DMS79 treated with DMSO at 0.1 percent for 48 hours (cell line): ENCODE measurements at places on chromosomes 11 and 22.

- DNase-seq: no peak
These were observed 3.7 kb downstream of the MPZL2 start for GRCh38 chr11:118260353-118260752.

DNA sequence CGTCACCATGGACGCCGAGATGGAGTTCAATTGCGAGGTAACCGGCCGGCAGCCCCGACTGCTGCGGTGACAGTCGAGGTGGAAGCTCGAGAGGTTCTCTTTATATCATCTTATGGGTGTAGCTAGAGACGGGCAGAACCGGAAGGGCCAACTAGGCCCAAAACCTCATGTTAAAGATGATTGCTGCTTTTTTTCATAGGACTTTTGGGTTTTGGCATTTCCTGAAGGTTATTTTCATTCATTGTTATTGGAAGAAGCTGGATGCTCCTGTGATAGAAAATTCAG is 585 bp downstream of the NF2 start:
- DNase-seq: peak; percentile 1

DNA sequence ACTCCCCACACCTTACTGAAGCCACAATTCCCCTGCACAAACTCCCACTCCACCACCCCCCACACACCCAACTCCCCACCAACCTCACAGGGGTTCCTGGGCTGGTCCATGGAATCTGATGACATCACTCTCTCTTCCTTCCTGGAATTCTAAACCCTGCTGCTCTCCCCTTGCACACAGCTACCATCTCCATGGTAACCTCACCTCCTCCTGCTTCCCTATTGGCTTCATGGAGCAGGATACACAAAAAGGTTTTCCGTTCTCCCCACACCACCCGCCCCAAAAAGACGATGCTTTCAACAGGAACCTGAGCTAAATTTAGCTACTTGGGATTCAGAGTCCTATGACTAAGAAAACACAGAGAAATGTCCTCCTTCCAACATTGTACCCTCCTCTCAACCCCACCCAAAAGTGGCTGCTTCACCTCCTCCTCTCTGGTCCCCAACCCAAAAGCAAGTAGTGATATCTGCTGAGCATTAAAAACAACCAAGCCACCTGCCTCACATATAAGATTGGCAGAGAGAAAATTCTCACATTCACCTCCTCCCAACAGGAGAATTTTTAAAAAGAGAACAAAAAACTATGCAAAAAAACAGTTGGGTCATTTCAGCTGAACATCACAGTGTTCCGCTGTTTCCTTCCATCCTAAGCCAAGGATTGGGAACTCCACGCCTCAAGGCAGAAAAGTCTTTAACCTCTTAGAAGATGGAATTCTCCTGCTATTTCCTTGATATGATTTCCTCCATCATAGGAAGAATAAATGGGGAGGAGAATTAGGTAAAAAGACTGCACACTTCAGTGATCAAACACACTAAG is 66.9 kb downstream of the RBFOX2 start:
- DNase-seq: no peak

DNA sequence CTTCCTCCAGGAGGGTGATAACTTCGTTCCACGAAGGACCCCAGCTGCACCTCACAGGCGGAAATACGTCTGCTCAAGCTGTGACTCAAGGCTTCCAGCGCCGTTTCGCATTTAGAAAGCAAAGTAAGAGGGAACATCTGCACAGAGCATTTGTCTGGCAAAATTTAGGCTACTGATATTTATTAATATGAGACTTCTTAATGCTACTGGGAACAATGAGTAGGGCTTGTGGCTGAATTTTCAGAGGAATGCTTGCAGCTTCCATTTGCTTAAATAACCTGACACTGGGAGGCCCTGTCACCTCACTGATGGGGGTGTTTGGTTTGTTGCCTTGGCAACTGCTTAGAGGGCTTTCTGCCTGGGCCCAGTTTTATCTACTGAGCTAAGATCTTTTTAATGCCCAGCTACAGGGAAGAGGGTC is 14.7 kb upstream of the ST14 start:
- DNase-seq: peak; percentile 33

- DNase-seq: peak; percentile 92
These were observed 222.2 kb downstream of the C11orf87 start for GRCh38 chr11:109644152-109644551.

DNA sequence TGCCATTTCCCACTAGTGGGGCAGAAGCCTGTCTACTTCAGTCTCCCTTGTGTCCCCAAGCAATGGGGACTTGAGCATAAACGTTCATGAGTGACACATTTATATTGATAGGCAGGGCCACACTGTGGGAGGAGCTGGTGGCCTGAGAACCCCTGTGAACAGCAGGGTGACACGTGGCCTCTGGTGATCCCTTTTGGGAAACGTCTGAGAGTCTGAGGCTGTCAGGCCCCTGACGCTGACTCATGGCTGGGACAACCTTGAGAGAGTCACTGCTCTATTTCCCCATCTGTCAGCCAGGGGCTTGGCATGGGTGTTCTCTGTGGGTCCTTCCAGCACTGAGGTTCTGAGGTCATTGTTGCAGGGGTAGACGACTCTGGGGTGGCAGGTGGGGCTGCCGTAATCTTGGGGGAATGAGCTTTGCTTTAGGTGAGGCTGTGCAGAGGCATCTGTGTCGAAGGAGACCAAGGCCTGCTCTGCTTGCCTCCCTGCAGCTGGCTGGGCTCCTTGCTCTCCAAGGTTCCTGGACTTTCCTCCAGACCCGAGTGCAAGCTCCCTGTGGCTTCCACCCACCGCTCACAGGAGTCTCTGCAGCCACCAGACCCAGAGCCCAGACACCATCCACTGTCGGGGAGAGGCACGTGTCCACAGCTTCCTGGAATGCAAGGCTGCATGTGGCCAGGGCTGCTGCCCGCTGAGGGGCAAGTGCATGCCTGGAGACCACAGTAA is 54.7 kb downstream of the SMIM38 start:
- no peak for DNase-seq

- DNase-seq: no peak
These were observed 3.3 kb downstream of the P2RX6 start for GRCh38 chr22:21018314-21018713.

DNA sequence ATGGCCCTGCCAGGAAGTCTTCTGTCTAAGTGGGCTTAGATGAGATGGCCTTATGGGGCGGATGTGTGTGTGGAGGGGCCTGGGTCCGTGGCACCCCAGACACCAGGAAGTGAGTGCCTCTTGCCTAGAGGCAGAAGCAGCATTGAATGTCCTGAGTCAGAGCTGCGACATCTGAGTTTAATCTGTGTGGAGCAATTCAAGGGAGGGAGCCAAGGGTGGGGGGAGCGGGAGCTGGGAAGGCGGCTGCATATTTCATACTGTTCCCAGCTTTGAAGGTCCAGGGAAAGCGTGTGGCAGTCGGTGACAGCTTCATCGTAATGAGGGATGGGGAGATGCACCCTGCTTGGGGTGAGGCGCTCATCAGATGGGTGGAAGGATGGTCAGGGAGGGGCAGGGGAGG is 73.5 kb upstream of the THY1 start:
- DNase-seq: no peak

GRCh38 chr11:76796511-76797198 is 13.5 kb downstream of the TSKU start:
- no peak for DNase-seq

GRCh38 chr22:29154364-29155048 is 51.2 kb upstream of the EMID1 start:
- peak; percentile 28 for DNase-seq

- DNase-seq: peak; percentile 28
These were observed at the start of gene SLC5A1 for GRCh38 chr22:32042924-32043323. TSS of gene SLC5A1 (plus strand) at chr22:32043261. CDS start at chr22:32043282, 21 bp downstream.

- no peak for DNase-seq
These were observed 81.9 kb downstream of the CEP164 start for GRCh38 chr11:117409511-117409910.

DNA sequence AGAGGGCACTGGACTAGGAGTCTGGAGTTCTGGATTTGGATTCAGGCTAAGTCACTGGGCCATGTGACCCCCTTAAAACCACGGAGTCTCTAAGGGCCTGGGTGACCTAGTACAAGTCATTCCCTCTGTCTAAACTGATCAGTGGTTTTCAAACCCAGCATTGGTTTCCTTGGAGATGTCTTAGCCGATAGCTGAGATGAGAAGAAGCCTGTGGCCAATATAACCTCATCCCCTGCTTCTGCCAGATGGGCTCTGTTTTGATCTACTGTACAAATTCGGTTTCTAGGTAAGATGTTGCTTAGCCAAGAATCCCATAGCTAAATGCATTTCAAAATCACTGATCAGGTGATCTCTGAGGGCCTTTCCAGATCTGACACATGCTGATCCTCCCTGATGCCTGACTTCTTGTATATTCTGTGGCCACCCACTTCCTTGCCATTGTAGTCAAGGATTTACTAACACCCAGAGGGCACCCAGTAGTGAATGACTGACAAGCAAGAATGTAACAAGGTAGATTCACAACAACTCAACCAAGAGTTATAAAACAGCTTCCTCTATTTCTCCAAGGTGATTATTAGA is 53.1 kb downstream of the GALNT18 start:
- no peak for DNase-seq

DNA sequence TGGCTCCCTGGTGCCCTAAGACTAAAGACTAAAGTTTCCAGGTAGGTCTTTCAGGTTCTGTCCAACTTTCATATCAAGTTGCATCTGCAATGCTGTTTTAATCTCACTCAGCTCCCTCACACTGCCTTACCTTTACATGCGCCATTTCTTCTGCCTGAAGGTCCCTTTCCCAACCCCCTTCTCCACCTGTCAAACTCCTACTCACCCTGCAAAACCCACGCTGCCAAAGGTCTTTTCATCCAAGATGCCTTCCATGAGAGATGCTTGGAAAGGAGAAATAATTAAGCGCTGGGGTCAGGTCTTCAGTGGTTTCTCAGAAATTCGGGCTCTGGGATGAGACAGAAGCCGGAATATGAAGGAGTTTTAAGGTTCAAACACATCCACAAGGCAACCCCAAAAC is 95.1 kb downstream of the MN1 start:
- no peak for DNase-seq

DNA sequence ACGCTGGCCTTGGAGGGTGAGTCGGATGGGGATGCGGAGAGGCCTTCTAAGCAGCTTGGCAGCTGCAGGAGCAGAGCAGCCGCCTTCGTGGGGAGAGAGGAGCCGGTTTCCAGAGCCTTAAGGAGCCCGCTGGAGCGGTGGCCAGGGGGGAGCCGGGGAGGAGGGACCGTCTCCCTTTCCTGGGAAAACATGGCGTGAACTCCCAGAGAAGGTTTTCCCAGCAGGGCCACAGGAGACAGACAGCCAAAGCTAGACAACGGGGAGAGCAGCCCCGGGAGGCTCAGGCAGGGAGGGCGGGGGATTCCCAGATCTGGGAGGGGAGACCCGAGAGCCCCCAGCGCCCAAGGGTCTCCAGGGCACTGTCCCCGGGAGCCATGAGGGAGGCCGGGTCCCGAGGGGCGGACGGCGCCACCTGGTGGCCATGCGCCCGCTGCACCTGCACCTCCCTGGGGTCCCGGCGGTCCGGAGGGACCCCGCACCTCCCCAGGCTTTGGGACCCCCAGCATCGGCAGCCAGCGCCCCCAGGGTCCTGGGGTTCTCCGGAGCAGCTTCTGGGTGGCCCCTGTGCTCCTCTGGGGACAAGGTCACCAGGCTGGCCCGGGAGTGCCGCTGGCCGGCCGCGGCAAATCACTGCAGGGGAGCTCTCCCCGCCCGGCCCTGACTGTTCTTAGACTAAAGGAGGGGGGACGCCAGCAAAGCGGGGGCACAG is 2.4 kb upstream of the SYT8 start:
- no peak for DNase-seq

- no peak for DNase-seq
These were observed 1010.3 kb upstream of the TENM4 start for GRCh38 chr11:80451105-80451504.

DNA sequence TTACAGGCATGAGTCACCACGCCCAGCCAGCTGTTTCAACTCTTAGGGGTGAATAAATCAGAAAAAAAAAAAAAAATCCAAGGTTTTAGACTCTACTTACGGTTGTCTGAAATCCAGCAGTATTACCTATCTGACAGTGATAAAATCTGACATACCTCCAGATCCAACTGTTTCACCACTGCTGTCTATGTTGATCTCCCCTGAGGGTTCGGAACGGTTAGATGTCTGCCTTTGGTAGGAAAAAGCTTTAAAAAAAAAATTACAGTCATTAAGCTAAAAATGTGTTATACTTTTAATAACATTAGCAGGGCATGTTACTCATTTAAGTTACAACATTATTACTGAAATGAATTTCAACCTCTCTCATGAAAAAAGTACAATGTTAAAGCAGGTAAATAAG is 21.1 kb downstream of the NCAPD3 start:
- no peak for DNase-seq

- DNase-seq: no peak
These were observed 16.7 kb downstream of the MRPL23 start for GRCh38 chr11:1963864-1964263.

DNA sequence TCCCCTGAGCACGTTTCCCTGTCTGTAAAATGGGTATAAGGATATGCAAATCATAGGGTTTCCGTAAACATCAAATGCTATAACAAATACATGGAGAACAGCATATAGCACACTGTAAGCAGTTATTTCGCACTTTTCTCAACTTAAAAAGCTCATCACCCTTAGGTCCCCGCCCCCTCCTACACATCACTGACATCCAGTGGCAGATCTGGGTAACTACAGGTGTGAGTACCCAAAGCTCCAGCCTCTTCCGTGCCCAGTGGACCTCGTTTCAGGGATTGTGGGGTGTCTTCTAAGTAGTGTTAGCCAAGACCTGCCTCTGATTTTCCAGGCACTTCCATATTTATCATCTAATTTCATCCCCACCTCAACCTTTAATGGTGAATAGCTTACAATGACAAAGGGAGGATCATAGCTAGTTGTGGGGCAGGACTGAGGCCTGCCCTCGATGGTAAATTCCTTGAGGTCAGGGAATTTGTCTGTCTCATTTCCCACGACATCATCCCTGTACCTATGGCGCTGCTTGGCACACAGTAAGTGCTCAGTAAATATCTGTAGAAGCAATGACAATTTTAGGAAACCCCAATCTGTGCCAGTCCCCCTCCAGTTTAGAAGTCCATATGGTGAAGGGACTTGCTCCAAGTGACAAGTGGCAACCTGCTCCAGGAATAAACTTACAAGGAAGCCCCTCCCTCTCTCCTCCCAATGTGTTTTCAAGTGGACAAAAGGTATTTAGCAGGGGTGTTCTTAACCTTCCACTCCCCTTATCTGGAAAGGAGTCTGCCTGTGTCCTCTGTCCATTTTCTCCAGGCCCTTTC is 340.5 kb downstream of the TENM4 start:
- DNase-seq: no peak

DNA sequence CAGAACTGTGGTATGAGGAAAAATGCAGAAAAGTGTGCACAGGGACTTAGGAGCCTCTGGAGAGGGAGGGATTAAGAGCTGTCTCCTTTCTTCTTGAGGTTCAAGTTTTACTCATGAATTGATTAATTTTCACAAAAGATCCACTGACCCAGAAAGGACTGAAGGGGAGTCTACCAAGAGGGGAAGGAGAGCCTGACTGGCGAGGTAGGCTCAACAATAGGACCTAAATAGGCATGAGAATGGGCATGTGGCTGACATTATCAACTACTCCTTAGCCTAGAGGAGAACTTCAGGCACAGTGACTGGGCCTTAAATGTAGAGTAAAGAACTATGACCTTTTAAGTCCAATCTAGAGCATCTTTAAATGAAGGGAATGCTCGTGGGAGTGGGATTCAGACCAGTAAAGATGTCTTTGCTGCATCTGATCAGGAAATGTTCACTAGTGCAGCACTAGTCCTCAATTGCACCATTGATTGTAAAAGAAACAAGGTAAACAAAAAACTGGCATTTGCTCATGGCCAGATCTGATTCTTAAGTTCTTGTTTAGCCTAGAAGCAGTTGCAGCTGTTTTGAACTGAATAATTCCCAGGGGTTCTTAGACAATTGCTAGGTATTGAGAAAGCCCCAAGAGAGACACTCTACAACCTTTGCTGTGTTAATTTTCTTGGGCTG is 135.6 kb downstream of the RAB38 start:
- DNase-seq: no peak

- no peak for DNase-seq
These were observed 922 bp downstream of the CRACR2B start for GRCh38 chr11:828506-829175.
